ENCODE measurements at places on chromosomes 5 and 9.
A peak's percentile ranks its signal among the peaks of the same experiment; 100 is the strongest.

- no peak for DNase-seq
Measured at GRCh38 chr9:136264031-136264430, 18.4 kb upstream of the QSOX2 start.

GRCh38 chr9:135905380-135906258, 1.7 kb downstream of the CAMSAP1 start:
- peak; percentile 75 for DNase-seq

GRCh38 chr5:171330021-171330420, 21.0 kb downstream of the TLX3 start:
- DNase-seq: no peak

GRCh38 chr5:169904508-169904907, 75.8 kb downstream of the INSYN2B start:
- DNase-seq: no peak

DNA sequence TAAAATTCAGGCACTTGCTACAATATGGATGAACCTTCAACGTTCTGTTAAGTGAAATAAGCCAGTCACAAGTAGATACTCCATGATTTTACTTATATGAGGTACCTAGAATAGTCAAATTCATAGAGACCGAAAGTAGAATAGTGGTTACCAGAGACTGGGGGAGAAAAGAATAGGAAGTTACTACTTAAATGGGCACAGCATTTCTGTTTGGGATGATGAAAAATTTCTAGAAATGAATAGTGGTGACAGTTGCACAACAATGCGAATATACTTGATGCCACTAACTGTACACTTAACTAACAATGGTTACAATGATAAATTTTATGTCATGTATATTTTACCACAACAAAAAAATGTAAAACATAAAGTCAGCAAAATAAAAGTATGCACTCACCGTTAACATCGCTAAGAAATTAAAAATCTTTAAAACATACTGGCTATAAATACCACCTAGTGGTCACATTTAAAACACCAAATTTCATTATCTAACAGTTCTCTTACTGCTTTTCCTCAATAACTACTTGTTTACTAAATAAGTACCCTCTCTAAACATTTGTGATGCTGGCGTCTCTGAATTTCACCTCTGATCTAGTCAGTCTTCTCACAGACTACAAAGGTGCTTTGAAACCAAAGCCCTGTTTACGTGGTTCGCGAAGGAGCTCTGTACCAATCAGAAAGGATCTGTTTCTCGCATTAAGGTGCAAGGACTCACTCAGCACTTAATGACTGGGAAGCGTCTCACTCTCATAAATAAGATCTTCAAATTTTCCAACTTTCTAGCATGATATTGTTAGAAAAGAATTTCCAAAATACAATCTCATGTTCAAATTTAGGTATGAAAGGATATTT, 22.7 kb downstream of the KIF3A start:
- DNase-seq: no peak

DNA sequence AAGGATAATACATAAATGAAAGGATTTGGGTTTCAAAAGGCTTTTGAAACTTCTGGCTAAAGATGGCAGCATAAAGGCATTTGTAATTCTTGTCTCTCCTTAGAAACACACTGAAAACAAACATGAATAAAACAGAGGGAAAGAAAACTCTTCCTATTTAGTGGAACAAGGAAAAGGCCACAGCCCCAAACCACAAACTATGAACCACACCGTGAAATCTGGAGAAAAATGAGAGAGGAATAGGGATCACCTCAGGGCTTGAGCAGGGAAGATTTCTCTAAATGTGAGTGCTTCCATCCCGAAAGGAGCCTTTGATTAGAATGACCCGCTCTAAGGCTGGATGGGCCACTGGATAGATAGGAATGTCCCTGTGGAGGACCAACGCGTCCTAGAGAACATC, 119.6 kb downstream of the SEC61B start:
- no peak for DNase-seq

- DNase-seq: no peak
Measured at GRCh38 chr9:89528131-89528530, 30.2 kb upstream of the SEMA4D start.

- DNase-seq: no peak
Measured at GRCh38 chr5:135694906-135695305, 116.1 kb upstream of the CXCL14 start.

DNA sequence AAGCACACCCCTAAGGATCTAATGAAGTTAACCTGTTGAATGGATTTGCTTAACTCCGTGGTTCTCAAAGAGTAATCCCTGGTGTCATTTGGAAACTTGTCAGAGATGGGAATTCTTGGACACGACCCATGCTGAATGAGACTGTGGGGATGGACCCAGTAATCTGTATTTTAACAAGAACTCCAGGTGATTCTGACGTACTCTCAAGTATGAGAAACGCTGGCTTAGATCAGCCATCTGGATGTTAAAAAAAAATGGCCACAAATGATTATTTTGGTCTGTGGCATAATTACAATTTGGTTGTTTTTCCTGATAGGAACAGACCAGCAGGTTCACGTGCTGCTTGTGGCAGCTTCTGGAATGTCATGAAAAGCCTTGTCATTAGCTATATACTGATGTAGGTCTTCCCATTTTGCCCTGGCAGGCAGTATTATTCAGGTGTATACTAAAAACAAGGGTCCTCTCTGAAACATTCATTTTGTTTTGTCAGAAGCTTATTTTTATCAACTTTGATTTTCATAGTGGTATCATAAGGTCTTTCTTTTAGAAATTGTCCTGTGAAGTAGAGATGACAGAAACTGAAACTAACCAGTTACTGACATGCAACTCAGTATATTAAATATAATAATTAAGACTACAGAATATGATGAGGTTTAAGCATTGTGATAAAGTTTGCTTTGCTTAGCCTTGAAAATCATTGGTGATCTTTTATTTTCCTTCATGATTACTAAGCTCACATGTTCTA, 15.4 kb downstream of the CPEB4 start:
- no peak for DNase-seq

GRCh38 chr9:97398999-97399758, 12.7 kb upstream of the TDRD7 start:
- DNase-seq: peak; percentile 81

- no peak for DNase-seq
Measured at GRCh38 chr5:116507051-116507537, 67.5 kb downstream of the SEMA6A start.

- no peak for DNase-seq
Measured at GRCh38 chr5:36373527-36374086, 71.9 kb upstream of the RANBP3L start.

DNA sequence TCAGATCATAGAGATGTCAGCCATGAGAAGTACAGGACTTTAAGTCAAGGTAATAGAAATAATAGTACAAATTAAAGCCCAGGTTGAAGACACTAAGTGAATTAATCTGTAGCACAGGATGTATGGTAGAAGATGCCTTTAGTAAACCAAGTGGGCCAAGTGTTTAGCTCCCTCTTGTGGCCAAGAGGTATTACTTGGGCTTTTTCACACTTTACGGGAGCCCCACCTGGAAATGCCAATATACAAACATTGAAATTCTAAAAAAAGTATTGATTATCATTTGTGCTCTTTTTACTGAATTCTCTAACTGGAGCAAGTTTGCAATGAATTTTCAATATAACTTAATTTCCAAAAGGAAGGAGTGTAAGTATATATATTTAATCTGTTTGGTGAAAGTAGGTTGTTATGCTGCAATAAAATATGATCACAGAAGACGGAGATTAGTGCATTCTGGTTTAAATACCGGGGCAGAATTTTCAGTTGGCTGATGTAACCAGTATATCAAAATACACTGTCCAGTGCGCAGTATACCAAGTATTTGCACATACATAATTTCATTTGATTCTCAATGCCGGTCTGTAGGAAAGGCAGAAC, 84.7 kb downstream of the PARP8 start:
- DNase-seq: no peak

DNA sequence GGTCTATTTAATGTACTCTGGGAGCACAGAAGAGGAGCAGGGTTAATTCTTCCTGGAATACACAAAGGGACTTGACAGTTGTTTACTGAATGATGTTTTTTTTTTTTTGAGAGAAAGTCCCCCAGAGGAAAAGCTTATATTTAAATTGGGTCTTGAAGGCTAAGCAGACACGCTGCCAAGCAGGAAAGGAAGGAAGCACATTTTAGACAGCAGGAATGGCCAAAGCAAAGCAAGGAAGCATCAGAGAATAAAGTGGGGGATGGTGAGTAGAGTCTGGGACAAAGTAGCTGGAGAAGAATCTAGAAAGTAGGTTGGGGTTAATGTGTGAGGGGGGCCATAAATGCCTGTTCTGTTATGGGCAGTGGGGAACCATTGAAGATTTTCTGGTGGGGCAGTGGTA, 21.5 kb downstream of the ZNF346 start:
- DNase-seq: no peak

DNA sequence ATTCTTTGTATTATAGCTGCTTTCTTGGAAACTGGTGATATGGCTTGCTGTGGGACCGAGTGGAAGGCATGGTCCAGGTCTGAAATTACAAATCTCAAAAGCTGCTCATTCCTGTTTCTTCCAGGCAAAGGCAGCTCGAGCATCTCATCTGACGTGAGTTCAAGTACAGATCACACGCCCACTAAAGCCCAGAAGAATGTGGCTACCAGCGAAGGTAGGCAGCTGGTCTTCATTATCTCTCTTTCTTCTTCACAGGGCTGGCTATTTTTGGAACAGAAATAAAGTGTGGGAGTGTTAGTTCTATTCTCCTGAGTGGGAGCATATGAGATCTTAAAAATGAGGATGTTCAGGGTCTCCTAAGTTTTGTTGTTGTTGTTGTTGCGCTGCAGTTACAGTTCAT, 115.9 kb downstream of the FBXL7 start:
- DNase-seq: no peak

- DNase-seq: no peak
Measured at GRCh38 chr5:94266170-94266569, 352.2 kb downstream of the KIAA0825 start.

DNA sequence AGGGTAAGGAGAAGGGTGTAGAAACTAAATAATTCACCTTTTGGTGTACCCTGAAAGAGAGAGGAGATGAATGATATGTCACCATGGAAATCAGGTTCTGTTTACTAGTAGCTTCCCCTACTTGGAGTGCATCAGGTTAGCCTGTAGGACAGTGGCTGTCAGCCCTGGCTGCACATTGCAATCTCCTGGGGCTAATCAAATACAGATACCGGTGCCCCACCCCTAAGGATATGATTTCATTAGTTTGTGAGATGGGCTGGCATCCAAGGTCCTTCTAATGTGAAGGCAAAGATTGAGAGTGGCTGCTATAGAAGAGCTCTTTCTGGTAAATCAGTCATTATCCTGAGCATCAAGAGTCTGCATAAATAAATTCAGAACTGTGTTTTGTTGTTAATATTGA, 47.2 kb downstream of the INSYN2B start:
- no peak for DNase-seq

DNA sequence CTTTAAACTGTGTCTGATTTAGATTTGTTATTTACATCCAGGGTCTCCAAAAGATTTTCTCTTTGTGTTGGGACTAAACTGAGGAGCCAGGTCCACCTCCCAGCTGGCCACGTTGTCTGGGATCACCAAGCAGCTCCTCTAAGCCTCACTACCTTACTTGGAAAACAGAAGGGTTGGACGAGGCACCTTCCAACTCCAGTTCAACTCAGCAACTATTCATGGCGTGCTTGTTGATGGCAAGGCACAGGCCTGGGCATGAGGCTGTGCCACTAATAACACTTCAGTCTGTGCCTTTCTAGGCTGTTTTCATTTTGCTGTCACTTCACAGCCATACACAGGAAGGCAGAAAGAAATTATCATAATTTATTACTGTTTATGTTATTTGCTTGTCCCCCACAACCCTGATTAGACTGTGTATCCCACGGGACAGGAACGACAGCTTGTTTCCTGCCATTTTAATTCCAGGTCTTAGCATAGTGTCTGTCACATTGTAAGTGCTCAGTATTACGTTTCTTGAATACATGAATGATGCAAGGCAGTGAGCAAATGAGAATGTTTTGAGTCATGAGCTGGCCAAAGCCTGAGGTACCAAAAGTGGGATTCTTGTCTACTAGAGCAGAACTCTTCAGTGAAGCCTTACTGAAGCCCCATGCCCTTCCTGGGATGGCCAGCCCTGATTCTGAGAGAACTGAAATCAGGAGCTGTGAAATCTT, 125.8 kb downstream of the GALNT10 start:
- DNase-seq: no peak

DNA sequence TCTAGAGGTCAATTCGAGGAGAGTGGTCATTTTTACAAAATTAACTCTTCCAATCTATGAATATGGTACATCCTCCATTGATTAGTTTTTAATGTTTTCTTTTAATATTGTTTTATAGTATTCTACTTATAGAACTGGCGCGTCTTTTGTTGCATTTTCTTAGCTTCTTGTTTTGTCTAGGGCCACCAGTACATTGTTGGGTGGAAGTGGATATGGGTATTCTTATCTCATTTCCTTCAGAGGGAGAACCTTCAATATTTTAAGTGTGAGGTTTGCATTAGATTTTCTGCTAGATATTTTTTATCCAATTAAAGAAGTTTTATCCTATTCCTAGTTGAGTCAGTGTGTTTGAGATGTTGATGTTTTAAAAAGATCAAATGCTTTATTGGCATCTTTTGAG, 69.8 kb downstream of the RPS23 start:
- DNase-seq: no peak

DNA sequence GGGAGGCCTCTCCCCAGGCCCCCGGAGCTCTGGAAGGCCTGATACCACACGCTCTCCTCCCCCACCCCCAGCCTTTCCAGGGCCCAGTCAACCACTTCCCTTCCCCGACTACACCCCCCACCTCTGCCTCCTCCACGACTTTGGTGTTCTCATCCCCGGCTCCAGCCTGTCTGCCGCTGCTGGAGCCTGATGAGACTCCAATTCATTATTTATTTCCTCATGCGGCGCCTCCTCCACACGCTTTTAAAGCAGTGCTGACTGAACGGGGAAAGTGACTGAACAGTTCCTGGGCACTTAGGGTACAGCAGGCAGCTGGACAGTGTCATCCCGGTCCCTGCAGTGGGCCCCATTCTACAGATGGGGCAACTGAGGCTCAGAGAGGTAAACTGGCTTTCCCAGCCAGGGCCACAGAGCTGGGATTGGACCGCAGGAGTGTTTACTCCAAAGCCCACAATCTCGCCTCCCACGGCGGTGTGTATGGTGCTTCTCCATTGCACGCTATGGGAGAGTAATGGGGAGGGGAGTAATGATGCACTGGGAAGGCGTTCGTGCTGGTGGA, 15.9 kb upstream of the RPL26L1 start:
- no peak for DNase-seq

DNA sequence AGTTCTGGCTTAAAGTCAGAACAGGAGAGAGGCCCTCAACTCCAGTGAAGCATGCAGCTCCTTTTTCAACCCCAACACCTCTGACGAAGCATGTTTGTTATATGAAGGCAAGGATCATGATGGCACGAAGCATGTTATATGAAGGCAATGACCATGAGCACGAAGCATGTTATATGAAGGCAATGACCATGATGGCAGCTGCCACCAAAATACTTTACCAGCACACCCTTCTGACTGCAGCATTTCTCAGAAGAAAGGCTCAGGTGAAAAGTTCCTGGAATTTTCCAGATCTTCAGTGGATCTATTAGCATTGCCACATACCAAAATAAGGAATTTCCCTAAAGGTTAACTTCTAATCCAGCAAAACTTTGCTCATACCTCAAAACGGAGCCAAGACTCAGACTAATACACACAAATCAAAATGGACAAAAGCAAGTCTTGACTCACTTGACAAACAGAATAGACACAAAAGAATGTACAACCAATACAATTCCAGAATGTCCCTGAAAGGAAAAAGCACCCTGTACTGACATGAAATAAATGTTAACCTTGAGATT, 217.4 kb downstream of the FANCC start:
- DNase-seq: no peak

- no peak for DNase-seq
Measured at GRCh38 chr9:133487331-133487725, 8.4 kb upstream of the SLC2A6 start.

GRCh38 chr5:60494144-60494543, 205.8 kb downstream of the DEPDC1B start:
- no peak for DNase-seq
